Pancreas (tissue), 10 donors: ENCODE measurements at places on chromosomes 4 and X.

DNA sequence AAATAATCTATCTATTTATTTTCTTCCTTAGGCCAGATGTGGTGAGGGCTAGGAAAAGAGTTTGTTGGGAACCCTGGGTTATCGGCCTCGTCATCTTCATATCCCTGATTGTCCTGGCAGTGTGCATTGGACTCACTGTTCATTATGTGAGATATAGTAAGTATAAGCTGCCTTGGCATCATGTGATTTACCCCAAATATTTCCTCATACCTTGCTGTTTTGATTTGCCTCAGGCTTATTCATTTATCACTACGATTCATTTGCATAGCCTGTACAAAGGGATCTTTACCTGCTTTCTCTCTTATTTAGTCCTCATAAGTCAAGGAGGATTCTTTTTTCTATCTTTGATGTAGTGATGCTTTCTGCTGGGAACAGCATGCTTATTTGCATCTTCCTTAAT, 14.5 kb downstream of the TMPRSS11E start:
- no peak for DNase-seq

GRCh38 chrX:79371101-79371500, 4.0 kb upstream of the ITM2A start:
- no peak for DNase-seq

GRCh38 chr4:185101354-185101890, 41.6 kb upstream of the SLC25A4 start:
- DNase-seq, result no peak

DNA sequence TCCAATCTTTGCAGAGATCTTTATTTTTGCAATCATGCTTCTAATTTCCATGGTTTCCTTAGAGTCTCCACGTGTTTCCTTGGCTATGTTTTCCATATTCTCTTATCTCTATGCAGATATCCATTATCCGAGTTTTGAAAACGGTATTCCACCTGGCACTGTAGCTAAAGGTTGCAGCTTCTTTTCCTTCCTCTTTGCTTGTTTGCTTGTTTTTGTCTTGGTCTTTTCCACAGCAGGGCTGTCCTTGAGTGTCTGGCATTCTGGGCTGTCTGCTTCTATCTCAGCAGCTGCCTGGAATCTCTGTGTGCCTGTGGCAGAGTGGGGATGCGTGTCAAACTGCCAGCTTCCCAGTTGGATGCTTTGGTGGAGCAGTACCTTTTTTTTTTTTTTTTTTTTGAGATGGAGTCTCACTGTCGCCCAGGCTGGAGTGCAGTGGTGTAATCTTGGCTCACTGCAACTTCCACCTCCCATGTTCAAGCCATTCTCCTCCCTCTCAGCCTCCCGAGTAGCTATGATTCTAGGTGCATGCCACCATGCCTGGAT, 46.9 kb downstream of the WFS1 start:
- DNase-seq, result no peak

DNA sequence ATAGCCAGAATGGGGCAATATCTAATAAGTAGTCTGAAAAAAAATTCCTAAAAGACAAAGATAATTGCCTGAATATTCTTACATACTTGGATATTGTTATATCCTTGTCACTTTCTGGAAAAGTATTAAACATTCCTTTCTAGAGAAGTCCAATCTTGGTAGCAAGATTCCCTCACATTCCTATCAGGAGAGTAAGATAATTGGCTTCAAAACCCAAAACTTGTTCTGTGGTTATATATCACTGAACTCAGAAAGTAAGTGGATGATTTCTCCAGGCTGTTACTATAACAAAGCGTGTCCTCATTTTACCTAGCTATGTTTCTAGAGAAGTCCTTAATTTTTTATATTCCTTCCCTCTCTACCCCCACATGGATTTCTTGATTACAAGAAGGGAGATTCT, 46.0 kb upstream of the TEX13A start:
- no peak for DNase-seq

DNA sequence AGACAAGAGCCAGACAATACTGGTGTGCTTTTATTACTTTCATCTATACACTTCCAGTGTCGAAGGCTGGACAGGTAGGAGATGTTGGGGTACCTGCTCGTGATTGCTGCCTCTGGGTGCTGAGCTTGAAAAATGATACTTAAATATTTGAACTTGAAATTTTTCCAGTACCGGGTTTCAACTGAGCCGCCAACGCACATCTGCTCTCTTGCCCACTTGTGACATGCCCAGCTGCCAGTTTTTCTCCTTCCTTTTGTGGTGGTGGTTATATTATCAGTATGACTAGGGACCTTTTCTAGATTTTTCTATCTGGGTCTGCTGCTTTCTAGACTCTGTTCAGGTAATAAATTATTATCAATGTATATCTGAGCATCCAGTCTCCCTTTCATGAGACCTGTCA, 3.4 kb downstream of the OGT start:
- no peak for DNase-seq

GRCh38 chr4:40621592-40622512, 7.8 kb downstream of the RBM47 start:
- peak; percentile 41 for DNase-seq

DNA sequence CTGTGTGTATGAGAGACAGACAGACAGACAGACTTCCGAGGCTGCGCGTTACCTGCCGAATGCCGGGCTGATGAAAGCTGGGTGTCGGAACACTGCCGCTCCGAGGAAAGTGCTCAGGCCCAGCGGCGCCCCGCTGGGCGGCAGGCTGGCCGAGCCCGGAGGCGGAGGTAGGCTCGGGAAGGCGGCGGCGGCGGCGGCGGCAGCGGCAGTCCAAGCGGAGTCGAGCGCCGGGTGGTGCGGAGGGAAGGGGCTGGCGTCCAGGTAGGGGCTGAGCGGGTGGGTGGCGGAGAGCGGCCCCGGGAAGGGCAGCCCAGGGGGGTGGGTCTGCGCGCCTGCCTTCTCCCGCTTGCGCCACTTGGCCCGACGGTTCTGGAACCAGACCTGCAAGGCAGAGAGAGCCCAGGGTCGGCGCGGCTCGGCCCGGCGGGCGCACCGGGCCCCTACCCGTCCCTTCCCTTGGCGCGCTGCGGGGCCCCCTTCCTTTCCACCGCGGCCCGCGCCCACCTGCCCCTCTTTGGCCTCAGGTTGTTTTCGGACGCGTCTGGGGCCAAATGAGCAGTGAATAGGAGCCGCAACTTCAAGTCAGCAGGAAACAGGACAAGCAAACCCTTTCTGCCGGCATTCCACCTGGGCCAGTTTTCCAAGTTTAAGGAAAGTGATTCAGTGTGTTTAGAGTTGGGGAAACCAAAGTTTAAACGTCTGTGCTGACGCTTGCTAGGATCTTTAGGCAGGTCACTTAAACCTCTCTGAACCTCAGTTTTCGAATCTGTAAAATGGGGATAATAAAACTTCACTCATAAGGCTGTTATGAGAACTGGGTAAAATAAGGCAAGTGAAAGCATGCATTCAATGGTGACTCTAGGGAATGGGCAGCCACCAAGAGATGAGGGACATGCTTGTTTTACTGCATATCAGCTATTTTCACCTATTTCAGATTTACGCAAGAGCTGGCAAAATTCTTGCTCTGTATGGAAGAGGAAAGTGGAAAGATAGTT, 8.4 kb downstream of the ARX start:
- no peak for DNase-seq

GRCh38 chrX:154452823-154453222, 5.3 kb upstream of the PLXNA3 start:
- DNase-seq, result no peak

- peak; percentile 80 for DNase-seq
These were observed 22.5 kb downstream of the MED28 start for GRCh38 chr4:17636696-17637622.

DNA sequence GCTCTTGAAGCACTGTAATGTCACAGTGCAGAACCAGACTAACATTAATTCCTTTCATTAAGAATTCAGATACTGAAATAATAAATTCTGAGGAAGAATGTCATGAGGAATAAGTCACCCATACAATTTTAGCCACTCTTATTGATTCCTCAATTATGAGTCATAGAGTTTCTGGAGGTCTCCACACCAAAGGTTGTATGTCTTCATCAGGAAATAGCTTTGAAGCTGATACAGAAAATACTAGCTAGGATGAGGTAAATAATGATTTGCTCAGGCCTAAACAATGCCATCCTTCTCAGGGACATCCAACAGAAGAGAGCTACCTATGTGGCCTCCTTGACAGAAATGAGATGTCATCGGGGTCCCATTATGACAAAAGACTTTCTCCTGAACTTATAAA, 238.8 kb downstream of the OR13H1 start:
- DNase-seq, result no peak

DNA sequence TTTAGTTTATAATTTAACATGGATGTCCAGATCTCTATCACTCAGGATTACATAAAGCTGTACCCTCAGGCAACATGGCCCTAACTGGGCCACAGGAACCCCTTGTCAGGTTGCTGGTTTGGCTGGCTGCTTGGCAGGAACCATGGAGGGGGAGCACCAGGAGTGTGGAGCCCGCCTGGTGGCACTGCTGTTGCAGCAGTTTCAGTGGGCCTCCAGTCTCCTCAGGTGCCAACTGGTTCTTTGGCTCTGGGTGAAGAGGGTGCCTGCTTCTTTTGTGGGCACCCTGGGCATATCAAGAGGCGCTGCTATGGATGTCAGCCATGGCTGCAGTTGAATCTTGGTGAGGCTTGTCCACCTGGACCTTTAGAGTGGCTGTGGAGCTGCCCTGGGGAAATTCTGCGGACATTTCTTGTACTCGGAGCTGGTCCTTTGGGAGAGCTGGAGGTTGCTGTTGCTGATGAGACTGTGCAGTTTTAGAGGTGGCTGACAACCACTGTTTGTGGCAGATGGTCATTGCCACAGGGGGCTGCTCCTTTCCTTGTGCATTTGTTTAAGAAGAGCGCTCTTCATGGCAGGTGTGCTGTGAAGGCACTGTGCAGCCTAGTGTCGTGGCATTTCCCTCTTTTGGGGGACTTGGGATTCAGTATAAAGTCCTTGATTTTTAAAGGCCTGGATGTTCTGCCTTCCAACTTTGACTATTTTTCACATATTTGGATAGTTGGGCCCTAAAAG, 10.3 kb upstream of the SMIM14 start:
- no peak for DNase-seq

DNA sequence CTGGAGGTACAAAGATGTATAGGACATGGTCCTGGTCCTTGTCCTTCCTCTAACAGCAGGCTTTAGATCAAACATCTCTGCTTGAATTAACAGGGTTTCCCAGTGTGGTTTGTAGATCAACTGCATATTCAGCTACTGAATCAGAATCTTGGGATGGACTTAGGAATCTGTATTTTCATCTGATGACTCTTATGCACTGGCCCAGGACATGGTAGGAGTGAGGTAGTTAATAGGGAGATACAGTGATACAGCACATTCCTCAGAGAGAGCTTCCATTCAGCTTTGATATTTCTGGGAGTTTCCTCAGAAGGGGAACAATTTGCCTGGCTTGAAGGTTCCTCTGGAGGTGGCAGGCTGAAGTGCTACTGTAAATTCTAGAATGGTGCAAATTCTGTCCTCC, 203.1 kb downstream of the LARP7 start:
- DNase-seq, result no peak

DNA sequence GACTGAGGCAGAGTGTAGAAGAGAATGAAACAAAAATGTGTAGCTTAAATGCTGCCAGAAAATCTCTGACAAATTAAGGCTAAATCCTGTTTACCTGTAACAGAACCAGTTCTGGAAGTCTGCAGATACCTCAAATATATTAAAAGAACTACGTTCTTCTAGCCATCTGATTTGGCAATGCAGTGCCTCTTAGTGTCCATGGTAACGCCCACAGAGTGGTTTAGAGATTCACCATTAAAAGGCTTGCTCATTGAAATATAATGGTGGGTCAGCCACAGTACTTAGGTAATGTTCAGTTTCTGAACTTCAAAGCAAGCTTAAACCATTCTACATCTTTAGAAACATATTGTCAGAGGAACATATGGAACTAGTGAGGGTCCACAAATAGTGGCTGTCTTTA, 23.2 kb upstream of the LUZP4 start:
- DNase-seq, result no peak

- no peak for DNase-seq
These were observed 366.2 kb downstream of the FBXW7 start for GRCh38 chr4:152169683-152170082.

GRCh38 chr4:173181848-173182247, 13.2 kb downstream of the GALNT7 start:
- DNase-seq, result no peak

- DNase-seq, result peak; percentile 65
These were observed 714.5 kb upstream of the TENM3 start for GRCh38 chr4:181528570-181529184.

- DNase-seq, result no peak
These were observed 39.9 kb downstream of the MSX1 start for GRCh38 chr4:4899202-4899925.

DNA sequence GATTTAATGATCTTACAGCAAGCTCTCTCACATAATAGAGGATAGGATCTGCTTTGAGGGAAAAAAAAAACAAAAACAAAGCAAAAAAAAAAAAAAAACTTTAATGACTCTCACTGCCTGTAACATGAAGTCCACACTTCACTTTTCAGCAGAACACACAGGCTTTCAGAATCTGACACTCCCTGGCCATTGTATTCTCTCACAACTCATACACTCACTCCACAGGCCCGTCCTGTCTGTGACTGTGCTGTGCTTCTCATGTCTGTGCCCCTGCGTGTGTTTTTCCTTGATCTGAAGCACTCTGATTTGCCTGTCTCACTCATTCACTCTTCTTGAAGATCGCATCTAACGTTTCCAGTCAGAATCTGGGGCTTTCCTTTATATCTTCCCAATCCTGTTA, 460.8 kb downstream of the TMA16 start:
- DNase-seq, result no peak

GRCh38 chrX:786441-786881, 155.9 kb downstream of the SHOX start:
- DNase-seq, result no peak

- no peak for DNase-seq
These were observed 27.3 kb upstream of the GPRASP2 start for GRCh38 chrX:102684772-102685520.

DNA sequence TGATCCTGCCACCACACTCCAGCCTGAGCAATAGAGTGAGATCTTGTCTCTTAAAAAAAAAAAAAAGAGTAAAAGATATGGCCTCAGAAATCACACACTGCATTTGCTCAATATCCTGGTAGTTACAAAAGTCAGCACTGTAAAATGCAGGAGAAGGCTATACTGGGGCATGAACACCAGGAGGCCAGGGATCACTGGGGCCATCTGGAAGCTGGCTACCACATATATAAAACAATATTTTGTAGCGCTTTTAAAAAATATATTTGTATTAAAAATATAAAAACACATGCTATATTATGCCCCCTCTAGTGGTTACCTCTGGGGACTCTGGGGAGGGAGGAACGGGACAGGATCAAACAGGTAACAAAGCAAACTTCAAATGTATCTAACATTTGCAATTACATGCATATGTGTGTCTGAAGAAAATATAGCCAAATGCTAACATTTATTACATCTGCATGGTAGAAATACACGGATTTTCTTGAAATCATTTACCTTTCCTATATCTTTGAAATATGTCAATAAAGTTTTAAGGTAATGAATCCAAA, 4.0 kb downstream of the C4orf46 start:
- no peak for DNase-seq
